ENCODE measurements at places on chromosomes 7 and 10. TPM values are rescaled to one million over a fixed set of nuclear protein-coding genes. Genes with fewer than 3 reads are reported as not detected.

DPP6 gene
- total RNA-seq: not detected

TSPAN12 gene
- total RNA-seq: 3.7 TPM

CHAT gene
- not detected for total RNA-seq

CTNNA3 gene
- total RNA-seq: not detected

MOGAT3 gene
- total RNA-seq: not detected

CAMK2B gene
- 0.11 TPM for total RNA-seq

CAV1 gene
- 101 TPM for total RNA-seq

GNGT1 gene
- not detected for total RNA-seq

OR9A2 gene
- not detected for total RNA-seq

DKK1 gene
- total RNA-seq: 35.2 TPM

RARRES2 gene
- not detected for total RNA-seq

PNLIPRP3 gene
- 0.03 TPM for total RNA-seq

DDC gene
- total RNA-seq: 0.19 TPM

CREB5 gene
- 3.0 TPM for total RNA-seq

RAPGEF5 gene
- 6.5 TPM for total RNA-seq

ZNF398 gene
- total RNA-seq: 9.0 TPM

SLC29A4 gene
- total RNA-seq: 0.37 TPM

HECW1 gene
- 2.5 TPM for total RNA-seq

SORBS1 gene
- total RNA-seq: 3.1 TPM

HIBADH gene
- 74.3 TPM for total RNA-seq

Data from A375 (cell line).